MCF 10A (cell line): ENCODE measurements at places on chromosomes 6 and 20.

DNA sequence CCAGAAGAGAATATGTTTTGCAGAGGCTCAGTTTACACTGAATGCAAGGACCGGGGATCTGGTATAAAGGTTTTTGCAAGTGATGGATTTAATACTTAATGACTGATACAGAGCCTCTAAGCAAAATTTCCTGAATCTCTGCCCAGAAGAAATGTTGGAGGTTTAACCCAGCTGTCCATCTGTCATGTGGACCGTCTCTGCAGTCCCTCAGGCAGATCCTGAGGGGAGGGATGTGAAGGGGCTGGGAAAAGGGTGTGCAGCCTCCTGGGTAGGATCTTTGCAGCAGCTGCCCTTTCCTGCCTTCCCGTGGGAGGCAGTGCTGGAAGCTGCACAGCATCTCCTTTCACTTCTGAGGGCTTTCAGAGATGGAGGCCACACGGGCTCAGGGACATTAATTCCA lies 207.0 kb downstream of the SLC24A3 start:
- DNase-seq = no peak

- no peak for DNase-seq
These were observed 38.9 kb downstream of the CDK19 start for GRCh38 chr6:110776413-110776812.

GRCh38 chr6:88843040-88843439 lies 120.4 kb downstream of the RNGTT start:
- peak; percentile 45 for DNase-seq

GRCh38 chr20:3010985-3011723 lies 32.3 kb upstream of the GNRH2 start:
- peak; percentile 0 for DNase-seq

- DNase-seq = no peak
These were observed 4.6 kb downstream of the POU3F2 start for GRCh38 chr6:98838975-98839374.

DNA sequence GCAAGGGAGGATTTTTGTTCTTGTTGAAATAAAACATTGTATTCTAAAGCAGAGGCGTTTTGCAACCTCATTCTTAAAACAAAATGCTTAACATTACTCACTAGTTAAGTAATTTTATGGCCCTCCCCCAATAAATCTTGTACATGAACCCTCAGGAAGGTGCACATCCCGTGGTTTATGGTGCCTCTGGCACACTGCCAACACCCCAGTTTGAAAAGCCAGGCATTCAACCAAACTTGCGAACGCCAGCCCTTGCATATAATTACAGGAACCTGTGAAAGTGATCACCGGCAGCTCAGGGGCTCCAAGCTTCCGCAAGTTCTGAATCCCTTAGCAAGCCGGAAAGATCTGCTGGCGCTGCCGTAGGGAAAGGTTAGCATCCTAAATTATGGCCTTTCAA lies 1109.0 kb upstream of the FLRT3 start:
- peak; percentile 46 for DNase-seq

- DNase-seq = peak; percentile 73
These were observed 92.6 kb downstream of the RNGTT start for GRCh38 chr6:88870717-88871330.

DNA sequence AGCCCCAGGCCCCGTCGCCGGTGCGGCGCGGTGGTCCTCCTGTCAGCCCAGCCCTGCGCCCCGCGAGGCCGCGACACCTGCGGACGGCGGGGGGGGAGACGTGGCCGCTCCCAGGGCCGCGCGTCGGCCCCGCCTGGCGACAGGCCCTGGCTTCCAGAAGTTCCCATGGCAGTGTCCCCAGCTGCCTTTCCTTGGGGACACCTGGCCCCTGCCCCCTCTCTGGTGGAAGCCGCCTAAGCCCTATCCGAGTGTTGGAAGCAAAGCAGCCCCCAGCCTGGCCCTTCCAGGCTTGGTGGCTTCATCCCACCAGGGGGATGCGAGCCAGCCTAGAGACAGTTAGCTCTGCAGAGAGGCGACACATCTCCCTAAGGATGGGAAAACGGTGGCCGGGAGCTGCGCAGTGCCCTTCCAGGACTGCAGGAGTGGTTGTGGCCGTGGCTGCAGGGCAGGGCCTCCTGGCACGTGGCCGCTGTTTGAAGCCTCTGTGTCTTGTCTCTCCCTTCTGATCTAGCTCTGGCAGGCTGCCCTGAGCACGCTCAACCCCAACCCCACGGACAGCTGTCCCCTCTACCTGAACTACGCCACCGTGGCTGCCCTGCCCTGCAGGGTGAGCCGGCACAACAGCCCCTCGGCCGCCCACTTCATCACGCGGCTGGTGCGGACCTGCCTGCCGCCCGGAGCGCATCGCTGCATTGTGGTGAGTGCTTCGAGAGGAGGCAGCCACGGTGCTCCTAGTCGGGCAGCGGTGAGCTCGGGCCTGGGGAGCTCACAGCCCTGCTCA lies 816 bp downstream of the NPEPL1 start:
- peak; percentile 9 for DNase-seq

- peak; percentile 66 for DNase-seq
These were observed 3.8 kb downstream of the SLC35B2 start for GRCh38 chr6:44253307-44254101.

DNA sequence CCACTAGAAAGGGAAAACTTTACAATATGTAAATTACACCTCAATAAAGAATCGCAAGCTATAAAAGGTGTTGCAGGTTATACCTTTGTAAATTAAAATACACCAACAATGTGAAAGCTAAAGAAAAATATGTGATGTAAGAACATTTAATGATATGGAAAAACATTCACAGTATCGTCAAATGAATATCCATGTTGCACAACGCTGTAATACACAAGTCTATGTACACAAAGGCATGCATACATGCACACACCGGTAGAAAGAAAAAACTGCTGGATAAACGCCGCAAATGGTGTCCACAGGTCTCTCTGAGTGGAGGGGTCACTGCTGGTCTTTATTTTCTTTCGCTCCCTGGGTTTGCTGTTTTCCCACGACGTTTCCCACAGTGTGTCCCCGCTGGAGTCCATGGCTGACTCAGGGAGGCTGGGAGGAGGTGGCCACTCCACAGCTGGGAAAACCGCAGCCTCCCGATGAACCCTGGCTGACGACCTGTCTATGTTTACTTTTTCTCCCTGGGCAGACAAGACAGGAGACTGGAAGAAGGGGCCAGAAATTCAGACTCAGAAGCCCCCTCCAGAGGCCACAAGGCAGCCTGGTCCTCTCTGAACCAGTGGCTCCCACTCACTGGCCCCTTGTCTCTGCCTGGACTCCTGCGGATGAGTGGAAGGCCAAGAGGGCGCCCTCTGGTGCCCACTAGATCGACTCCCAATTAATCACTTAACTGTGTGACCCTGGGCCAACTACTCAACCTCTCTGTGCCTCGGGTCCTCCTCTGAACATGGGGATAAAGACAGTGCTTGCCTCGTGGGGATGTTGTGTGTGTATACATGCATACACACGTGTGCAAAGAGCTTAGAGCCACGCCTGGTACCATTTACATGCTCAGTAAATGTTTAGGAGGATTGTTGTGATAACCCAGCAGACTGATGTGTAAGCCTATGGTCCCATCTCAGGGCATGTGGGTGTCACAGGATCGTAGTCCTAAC lies 12.8 kb upstream of the BPI start:
- no peak for DNase-seq

DNA sequence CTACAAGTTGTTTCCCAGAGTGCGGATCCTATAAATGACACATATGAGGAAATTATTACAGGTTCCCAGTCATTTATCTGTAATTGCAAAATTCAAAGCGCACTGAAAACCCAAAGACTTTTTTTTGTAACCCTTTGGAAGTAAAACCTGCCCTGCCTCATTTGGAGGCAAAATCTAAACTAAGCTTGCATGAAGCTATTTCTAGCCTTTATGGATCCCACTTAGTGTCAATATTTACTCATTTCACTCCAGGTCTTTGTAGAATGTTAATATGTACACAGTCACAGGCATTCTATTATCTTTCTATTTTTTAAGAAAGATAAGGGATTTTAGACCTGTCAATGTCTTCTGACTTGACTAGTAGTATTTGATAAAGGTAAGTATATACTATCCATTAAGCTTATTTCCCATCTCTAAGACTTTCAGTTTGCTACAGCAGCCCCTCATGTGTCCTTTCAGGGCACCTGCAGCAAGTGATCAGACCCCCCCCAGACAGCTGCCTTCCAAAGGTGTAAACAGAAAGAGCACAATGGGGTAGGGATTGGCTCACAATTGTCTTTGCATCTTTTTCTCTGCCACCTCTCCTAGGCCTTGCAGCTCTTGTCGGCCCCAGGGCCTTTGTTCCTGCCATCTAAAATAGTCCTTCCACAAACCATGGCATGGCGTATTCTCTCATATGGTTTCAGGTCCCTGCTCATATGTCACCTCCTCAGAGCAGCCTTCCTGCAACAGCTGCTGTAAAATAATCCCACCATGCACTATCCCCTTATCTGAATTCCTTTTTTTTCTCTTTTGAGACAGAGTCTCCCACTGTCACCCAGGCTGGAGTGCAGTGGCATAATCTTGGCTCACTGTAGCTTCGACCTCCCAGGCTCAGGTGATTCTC lies 1.3 kb upstream of the REPS1 start:
- DNase-seq = no peak

DNA sequence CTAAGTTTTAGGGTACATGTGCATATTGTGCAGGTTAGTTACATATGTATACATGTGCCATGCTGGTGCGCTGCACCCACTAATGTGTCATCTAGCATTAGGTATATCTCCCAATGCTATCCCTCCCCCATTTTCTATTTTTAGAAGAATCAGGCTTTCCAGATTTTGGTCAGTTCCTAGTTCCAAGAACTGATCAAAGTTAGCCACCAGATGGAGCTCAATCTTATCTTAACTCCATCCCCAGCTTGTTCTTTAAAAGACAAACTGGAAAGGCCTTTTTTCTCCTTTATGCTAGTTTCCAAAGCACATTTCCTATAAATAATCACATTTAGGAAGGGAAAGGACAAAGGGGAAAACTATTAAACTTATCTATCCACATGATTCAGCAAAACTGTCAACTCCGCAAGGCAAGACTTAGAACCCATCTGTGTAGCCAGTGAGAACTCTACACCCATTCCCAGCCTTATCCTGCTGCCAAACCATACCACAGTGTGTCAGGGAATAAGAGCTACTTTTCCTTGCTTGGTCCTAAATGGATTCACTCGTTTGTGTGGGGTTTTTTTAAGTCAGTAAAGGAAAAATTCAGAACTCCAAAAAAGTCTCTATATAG lies 22.8 kb upstream of the KHDC1 start:
- peak; percentile 63 for DNase-seq

- DNase-seq = no peak
These were observed 347.5 kb downstream of the PRL start for GRCh38 chr6:21949211-21949801.

- peak; percentile 41 for DNase-seq
These were observed 52.8 kb upstream of the FILIP1 start for GRCh38 chr6:75546381-75546780.

GRCh38 chr6:7432391-7433120 lies 42.9 kb downstream of the RIOK1 start:
- DNase-seq = no peak

DNA sequence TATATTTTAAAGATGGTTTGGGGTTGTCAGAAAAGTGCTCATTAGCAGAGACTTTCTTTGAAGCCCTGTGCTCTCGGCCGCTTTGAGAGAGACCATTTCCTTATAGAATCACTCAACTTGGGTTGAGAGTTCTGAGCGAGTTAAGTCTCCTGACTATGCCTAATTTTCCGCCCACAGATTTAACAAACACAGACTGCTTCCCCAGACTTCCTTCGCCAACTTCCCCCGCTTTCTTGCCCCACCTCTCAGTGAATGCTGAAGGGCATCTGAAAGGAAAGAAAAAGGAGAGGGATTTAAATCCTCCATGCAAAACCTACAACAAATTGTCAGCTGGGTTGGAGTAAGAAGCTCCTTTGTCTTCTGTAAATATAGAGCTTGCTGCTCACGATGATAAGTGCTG lies 224.0 kb downstream of the EYA2 start:
- no peak for DNase-seq
